Natural killer cell (primary cell): ENCODE measurements at places on chromosomes 7 and 10. TPM values are rescaled to one million over a fixed set of nuclear protein-coding genes. Genes with fewer than 3 reads are reported as not detected.

Gene DMBT1
- total RNA-seq, result not detected

Gene SCRN1
- total RNA-seq, result 26.9 TPM

Gene CEP55
- total RNA-seq, result 0.35 TPM

GRCh38 chr10:12419262-12419847 is 70.0 kb downstream of the CAMK1D start:
- no peak for DNase-seq
- H3K27ac ChIP-seq, result no peak overlapping the region
- no peaks in the 10 kb centered on the region for H3K36me3 ChIP-seq
- no peak overlapping the region for H3K4me3 ChIP-seq
- H3K27me3 ChIP-seq, result no peaks in the 10 kb centered on the region

DNA sequence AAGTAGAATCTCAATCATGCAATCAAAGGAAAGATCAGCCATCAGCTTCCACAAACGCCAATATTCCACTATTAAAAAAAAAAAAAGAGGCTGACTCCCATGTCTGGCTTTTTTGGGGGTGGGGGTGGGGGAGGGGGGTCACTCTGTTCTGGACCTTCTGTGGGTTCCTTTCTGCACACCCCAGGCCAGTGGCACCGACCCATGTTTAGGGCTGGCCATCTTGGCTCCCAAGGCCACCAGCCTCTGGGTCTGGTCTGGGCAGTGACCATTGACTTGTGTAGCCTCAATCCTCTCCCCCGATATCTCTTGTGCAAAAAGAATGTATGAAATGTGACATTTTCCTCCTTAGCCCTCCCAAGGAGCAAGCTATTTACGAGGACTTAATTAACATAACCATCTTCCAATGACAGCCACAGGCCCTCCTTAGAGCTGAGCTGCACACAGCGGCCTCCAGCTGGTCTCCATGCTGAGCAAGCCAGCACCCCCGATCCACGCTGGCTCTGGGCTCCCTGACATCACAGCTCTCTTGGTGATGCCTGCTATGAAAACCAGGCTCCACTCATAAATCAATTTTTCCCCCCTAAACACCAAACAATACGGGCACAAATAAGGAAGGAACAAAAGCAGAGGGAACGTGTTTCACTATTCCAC is 100.1 kb downstream of the ZRANB1 start:
- DNase-seq, result no peak
- H3K27me3 ChIP-seq, result no peaks in the 10 kb centered on the region
- H3K36me3 ChIP-seq, result no peaks in the 10 kb centered on the region
- H3K4me1 ChIP-seq, result peaks cover 24% of the 10 kb centered on the region
- H3K27ac ChIP-seq, result no peak overlapping the region

GRCh38 chr7:155322530-155322929 is 24.9 kb downstream of the INSIG1 start:
- no peak overlapping the region for H3K4me3 ChIP-seq
- no peaks in the 10 kb centered on the region for H3K27me3 ChIP-seq
- H3K36me3 ChIP-seq, result no peaks in the 10 kb centered on the region

DNA sequence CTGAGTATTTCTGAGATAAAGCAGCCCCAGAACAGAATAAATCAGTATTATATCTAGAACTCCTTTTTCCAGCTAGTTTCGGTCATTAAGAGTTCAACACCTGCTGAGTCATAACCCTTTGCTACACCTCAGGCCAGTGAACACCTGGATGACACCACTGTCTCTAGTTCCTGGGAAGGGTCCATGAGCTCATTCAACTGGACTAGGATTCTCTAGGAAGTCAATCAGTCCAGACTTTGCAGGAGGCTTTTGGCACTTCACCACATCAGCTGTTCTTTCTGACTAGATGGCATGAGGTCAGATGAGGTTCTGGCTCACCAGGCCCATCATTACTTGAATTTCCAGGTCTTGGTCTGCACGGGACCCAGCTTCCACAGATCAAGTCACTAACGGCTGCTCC is 11.7 kb downstream of the SLC39A12 start:
- no peaks in the 10 kb centered on the region for H3K4me1 ChIP-seq
- no peak overlapping the region for H3K4me3 ChIP-seq
- DNase-seq, result no peak
- H3K27me3 ChIP-seq, result no peaks in the 10 kb centered on the region

- no peak overlapping the region for H3K4me3 ChIP-seq
- no peaks in the 10 kb centered on the region for H3K4me1 ChIP-seq
- no peaks in the 10 kb centered on the region for H3K36me3 ChIP-seq
- H3K27ac ChIP-seq, result no peak overlapping the region
Measured at GRCh38 chr7:156514851-156515250, 125.7 kb upstream of the RNF32 start.

- H3K4me3 ChIP-seq, result no peak overlapping the region
- no peaks in the 10 kb centered on the region for H3K36me3 ChIP-seq
- no peak for DNase-seq
- no peaks in the 10 kb centered on the region for H3K27me3 ChIP-seq
Measured at GRCh38 chr10:128091636-128092210, 34.5 kb downstream of the MKI67 start.

- DNase-seq, result no peak
- H3K27ac ChIP-seq, result no peak overlapping the region
- H3K4me3 ChIP-seq, result no peak overlapping the region
- no peaks in the 10 kb centered on the region for H3K4me1 ChIP-seq
- no peaks in the 10 kb centered on the region for H3K27me3 ChIP-seq
Measured at GRCh38 chr7:84548366-84549365, 354.1 kb upstream of the SEMA3A start.
